Posterior vena cava (tissue), 2 donors: ENCODE measurements at places on chromosomes 7 and 10. TPM values are rescaled to one million over a fixed set of nuclear protein-coding genes. Genes with fewer than 3 reads are reported as not detected.

Gene MET
- 15.7 TPM for total RNA-seq

Gene SEC23IP
- total RNA-seq = 45.8 TPM

Gene TMEM236
- total RNA-seq = 2.2 TPM

Gene MAGI2
- total RNA-seq = 17.9 TPM

Gene LRRN3
- total RNA-seq = 0.05 TPM

Gene OR2A42
- total RNA-seq = 0.14 TPM

Gene MMP21
- 0.28 TPM for total RNA-seq

Gene TSPAN15
- total RNA-seq = 45.6 TPM
